ENCODE measurements at places on chromosomes 3 and 15. TPM values are rescaled to one million over a fixed set of nuclear protein-coding genes. Genes with fewer than 3 reads are reported as not detected.

Gene TMEM44
- 18.2 TPM for polyA plus RNA-seq

Gene SI
- not detected for polyA plus RNA-seq

Gene GHSR
- polyA plus RNA-seq = not detected

Gene ST3GAL6
- 13.1 TPM for polyA plus RNA-seq

Gene CKMT1A
- 3.6 TPM for polyA plus RNA-seq

Gene FAM81A
- 0.25 TPM for polyA plus RNA-seq

Gene ROPN1
- not detected for polyA plus RNA-seq

Gene NR2F2
- 31.4 TPM for polyA plus RNA-seq

Gene LRRC28
- polyA plus RNA-seq = 14.2 TPM

Gene DLL4
- polyA plus RNA-seq = 14.5 TPM

Gene SERPINI1
- 15.0 TPM for polyA plus RNA-seq

Gene LYZL4
- not detected for polyA plus RNA-seq

Gene FOXB1
- polyA plus RNA-seq = not detected

Gene GOLGA8S
- 0.34 TPM for polyA plus RNA-seq

Gene ZNF148
- polyA plus RNA-seq = 5.3 TPM

Gene TPRG1
- polyA plus RNA-seq = 0.91 TPM

Gene IP6K1
- polyA plus RNA-seq = 16.3 TPM

Gene SCAP
- 29.1 TPM for polyA plus RNA-seq

Gene CP
- polyA plus RNA-seq = 5.2 TPM

Gene AHSG
- not detected for polyA plus RNA-seq

Gene NEIL1
- 40.8 TPM for polyA plus RNA-seq

Gene CRABP1
- not detected for polyA plus RNA-seq

Gene MRAS
- polyA plus RNA-seq = 182 TPM

Gene NANOGP8
- not detected for polyA plus RNA-seq

Gene STX19
- 3.9 TPM for polyA plus RNA-seq

Gene CLDN18
- polyA plus RNA-seq = 32.5 TPM

Gene FGF12
- polyA plus RNA-seq = 5.9 TPM

Gene SEMA3G
- 7.7 TPM for polyA plus RNA-seq

Gene DUOXA2
- 0.95 TPM for polyA plus RNA-seq

Gene SUSD5
- polyA plus RNA-seq = 0.54 TPM
